ENCODE measurements at places on chromosomes 11 and 22. TPM values are rescaled to one million over a fixed set of nuclear protein-coding genes. Genes with fewer than 3 reads are reported as not detected.

Gene OR8D4
- not detected for total RNA-seq

Gene MB
- not detected for total RNA-seq

Gene MTMR3
- 52.7 TPM for total RNA-seq

DNA sequence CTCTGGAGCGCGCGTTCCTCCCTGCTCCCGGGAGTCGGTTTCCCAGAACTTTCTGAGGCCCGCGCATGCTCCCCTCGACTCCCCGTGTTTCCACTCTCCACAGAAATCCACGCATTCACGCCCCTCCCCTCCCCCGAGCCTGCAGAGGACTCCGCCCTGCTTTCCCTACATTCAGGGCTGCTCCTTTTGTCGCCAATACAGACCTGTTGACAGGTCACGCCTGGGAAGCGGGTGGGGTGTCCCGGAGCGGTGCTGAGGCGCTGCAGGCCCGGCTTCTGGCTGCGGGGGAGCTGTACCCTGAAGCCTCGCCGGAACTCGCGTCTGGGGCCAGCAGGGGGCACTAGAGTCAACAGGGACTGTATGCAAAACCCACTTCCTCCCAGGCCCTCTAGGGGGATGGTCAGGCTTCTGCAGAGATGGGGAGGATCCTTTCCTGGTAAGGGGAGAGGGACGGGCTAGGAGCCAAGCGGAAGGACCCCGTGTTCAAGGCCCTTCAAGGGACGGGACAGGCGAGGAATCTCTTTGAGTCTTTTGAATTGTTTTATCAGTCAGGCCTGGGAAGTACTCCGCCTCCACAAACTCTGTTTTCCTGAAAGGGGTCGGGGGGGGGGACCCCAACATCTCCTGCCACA lies at the start of gene PRAME:
Gene PRAME (minus strand): TSS at position 294 of the 632 bp plus-strand sequence. CDS start 2,433 bp downstream, outside the sequence.
- peak; percentile 60 for DNase-seq

- DNase-seq: no peak
These were observed 7.9 kb downstream of the CSRP3 start for GRCh38 chr11:19193916-19194315.

Data from aorta (tissue), 5 donors.